HAP-1 (cell line): ENCODE measurements at places on chromosomes 16 and 17.

- no peak for DNase-seq
These were observed 29.4 kb upstream of the MLKL start for GRCh38 chr16:74729783-74730683.

DNA sequence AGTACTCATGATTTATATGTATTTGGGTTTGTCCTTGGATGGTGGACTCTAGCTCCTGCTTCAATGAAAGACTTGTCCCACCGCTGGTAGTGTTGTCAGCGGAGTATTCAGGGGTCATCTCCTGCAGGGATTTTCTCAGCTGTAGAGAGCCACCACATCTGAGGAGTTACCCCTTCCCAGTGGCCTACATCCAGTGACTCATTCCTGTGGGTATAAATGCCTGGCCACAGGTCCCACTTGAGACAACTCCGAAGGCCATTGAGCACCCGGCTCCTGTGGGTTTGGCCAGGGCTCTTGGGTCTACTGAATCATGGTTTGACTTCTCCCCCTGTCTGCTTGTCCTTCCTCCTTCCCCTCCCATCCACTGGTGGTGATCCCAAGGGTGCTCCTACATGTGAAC, 34.6 kb upstream of the WSB1 start:
- no peak for DNase-seq

DNA sequence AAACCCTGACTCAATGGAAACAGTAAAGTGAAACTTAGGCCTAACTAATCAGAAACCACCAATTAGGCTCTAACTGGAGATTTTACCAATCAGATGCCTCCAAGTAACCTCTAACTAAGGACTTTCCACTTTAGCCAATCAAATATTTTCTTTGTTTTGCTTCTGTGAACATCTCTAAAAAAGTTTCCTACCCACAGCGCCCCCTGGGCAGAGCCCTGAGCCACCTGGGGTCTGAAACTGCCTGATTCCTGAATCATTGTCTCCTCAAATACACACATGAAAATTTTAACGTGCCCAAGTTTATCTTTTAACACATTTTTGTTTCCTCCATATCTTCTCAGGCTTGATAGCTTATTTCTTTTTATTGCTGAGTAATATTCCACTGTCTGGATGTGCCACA, 19.0 kb downstream of the ADAD2 start:
- no peak for DNase-seq

GRCh38 chr16:80846680-80847079, 42.3 kb upstream of the CDYL2 start:
- no peak for DNase-seq

DNA sequence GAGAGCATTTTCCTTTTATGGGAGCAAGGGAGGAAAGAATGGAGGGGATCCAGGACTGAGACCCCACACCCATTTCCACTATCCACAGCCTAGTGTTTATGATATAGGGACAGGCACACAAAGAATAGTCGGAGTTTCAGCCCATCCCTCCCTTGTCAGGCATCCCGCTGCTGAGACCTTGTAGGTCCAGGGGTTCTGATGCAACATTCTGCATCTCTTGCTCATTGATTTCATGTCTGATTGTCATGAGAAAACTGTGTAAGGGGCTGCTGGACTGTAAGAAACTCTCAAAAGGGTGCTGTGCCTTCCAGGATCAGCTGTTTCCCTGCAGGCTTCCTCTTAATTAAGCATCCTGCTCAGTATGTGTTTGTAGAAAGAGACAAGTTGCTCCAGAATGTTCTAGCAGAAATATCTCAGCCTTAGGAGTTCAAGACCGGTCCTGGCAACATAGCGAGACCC, 5.3 kb upstream of the POLR3E start:
- no peak for DNase-seq

GRCh38 chr16:3249020-3249419, 7.4 kb downstream of the MEFV start:
- no peak for DNase-seq

- no peak for DNase-seq
These were observed 11.5 kb downstream of the RUSF1 start for GRCh38 chr16:31496670-31497069.

DNA sequence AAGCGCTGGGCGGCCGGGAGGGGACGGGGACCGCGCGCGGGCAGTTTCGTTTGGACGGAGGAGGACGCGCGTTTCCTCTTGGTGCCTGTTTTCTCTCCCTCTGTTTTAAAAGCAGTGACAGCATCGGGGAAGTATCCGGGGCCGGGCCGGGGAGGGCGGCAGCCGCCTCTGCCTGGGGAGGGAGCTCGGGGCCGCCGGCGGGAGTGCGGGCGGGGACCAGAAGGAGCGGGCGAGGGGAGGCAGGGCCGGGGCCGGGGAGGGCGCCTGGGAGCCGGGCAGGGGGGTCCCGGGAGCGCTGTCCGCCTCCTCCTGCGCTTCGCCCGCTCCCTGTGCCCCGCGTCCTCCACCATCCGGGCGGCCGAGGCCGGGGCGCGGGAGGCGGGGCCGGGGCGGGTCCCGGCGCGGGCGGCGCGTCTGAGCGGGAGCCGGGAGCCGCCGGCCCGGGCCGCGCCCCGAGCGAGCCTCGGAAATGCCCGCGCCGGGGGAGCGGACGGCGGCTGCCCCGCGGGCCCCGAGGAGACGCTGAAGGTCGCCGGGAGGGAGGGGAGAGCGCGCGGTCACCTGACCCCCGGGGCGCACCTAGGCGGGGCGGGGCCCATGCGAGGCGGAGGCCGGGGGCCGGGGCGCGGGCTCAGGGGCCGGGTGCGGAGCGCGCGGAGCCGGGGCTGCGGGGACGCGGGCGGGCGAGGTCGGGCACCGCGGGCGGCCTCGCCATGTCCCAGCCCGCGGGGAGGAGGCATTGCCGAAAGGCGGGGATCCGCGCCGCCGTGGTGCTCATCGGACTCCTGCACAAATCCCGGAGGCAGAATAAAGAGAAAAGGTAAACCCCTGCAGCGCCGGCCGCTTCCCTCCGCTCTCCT, 57.3 kb downstream of the RAP1GAP2 start:
- peak; percentile 59 for DNase-seq

DNA sequence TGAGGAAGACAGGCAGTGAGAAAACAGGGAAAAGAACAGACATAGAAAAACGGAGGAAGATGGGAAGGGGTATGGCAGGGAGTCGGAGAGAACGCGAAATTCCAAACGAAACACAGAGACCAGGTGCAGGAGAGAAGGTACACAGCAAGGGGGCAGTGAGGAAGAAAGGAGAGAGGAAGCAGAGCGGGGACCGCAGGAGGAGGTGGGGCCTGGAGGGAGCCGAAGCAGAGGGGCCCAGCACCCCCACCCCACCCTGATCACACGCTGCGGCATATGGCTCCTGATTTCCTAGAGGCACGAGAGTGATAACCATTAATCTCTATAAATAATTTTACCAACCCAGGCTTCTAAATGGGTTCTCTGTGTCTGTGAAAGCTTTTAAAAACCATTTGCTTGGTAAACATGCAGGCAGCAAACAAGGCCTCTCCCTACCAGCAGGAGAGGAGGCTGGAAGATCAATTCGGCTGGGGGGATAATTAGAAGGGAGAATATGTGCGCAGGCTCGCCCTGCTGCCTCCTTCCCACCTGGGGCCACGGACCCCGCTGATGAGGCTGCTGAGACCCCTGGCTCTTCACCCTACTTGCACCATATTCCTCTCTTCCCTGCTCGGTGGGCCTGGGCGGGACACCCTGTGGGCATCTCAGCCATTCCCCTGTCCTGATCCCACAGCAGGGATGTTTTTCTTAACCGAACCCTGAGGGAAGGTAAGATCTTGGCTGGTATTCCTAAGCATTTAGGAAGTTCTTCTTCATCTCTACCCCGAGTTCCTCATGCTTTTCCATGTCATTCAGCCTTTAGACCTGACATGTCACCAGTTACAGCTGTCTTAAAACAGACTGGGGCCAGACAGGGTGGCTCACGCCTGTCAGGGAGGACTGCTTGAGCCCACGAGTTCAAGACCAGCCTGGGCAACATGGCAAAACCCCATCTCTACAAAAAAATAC, 86.7 kb downstream of the TMEM132E start:
- no peak for DNase-seq

GRCh38 chr16:79170555-79171246, 429.8 kb downstream of the MAF start:
- DNase-seq: no peak

- peak; percentile 59 for DNase-seq
These were observed at the start of gene SEZ6 for GRCh38 chr17:29005936-29006511. SEZ6 (minus strand) TSS chr17:29006033; CDS start chr17:29005869, 164 bp downstream.

- DNase-seq: no peak
These were observed 1.1 kb upstream of the MYH11 start for GRCh38 chr16:15857724-15858560.

DNA sequence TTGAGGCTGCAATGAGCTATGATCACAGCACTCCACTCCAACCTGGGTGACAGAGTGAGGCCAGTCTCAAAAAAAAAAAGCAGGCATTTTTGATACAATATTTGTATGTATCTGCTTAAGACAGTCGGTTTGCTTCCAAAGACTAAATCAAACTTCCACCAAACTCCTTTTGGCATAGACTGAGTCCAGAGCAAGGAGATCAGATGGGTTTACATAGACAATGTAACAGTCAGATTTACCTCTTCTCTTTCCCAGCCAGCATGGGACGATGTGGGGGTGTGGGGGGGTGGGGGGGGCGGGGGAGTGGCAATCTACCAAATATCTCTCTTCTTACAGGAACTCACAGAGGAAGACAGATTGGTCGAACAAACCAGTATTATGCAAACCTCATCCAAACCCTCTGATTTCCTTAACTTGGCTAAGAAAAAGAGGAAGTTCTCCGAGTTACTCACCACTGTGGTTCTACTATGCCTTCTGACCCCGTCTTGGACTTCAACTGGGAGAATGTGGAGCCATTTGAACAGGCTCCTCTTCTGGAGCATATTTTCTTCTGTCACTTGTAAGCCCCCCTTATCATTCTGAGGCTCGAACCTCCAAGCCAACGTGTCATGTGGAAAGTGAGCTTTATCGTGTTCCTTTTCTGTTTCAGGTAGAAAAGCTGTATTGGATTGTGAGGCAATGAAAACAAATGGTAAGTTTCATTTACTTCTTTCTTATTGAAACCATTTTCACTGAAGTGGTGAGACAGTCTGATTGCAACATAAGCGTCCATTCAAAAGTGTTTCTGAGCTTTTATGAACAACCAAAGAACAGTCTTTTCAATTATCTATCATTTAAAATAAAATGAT, at the start of gene MILR1:
Gene MILR1 (plus strand): TSS at position 451 of the 848 bp plus-strand sequence. CDS start 54 bp downstream, at position 505.
- DNase-seq: no peak
